ENCODE measurements at places on chromosomes 6 and 20. TPM values are rescaled to one million over a fixed set of nuclear protein-coding genes. Genes with fewer than 3 reads are reported as not detected.

DNA sequence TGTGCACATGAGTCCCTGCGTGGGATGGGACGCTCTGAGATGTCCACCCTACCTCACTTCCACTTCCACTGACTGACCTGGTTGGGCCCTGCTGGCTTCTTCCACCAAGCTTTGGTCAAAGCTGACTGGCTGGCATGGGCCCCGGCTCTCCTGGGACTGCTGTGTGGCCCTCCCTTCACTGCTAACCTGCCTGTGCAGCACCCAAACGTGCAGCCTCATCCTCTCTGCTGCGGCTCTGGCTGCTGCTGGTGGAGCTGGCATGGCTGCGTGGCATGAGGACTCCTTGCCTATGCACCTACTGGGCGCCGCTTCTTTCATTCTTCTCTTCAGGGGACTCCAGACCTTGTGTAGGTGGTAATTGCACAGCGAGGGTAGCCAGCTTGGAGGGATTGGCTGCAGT lies 18.7 kb upstream of the IP6K3 start:
- H3K27me3 ChIP-seq, result peaks cover 9% of the 10 kb centered on the region
- H3K4me3 ChIP-seq, result no peak overlapping the region
- H3K27ac ChIP-seq, result no peak overlapping the region

DNA sequence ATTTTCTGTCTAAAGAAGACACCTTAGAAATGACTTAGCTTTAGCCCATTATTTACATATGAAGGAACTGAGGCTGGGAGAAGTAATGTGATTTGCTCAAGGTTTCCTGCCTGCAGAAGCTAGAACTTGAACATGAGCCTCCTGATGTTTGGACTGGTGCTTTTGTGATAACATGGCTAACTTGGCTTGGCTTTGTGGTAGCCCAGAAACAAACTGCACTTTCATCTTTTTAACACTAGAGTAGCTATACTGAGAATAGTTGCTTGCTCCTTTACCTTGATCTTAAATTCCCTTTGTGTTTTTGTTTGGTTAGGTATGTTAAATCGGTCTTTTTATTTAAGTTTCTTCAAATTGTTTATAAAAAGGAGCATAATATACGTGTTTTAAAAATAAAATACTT lies 163.5 kb upstream of the MANEA start:
- no peak overlapping the region for H3K27ac ChIP-seq
- H3K27me3 ChIP-seq, result no peaks in the 10 kb centered on the region
- H3K4me3 ChIP-seq, result no peak overlapping the region
- no peaks in the 10 kb centered on the region for H3K36me3 ChIP-seq
- no peaks in the 10 kb centered on the region for H3K4me1 ChIP-seq
- DNase-seq, result no peak

- H3K4me3 ChIP-seq, result no peak overlapping the region
- peaks cover 1% of the 10 kb centered on the region for H3K27me3 ChIP-seq
- H3K36me3 ChIP-seq, result no peaks in the 10 kb centered on the region
- H3K27ac ChIP-seq, result no peak overlapping the region
- H3K4me1 ChIP-seq, result no peaks in the 10 kb centered on the region
- peak; percentile 11 for DNase-seq
Measured at GRCh38 chr20:19628570-19629134, 129.4 kb upstream of the RIN2 start.

DNA sequence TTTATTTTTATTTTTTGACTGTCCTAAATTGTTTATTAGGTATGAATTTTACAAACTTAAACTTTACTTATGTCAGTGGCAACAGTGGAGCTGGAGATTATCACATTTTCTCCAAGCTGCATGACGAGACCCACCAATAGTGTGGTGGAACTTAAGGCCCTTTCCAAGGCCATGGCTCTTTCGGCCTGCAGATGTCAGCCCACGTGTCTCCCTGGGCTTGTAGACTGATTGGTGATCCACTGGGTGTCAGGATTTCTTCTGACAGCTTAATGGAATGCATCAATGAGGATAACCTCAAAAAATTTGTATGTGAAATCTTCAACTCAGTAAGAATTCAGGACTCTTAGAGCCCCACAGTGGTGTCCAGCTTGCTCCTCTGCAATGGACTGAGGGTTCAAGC lies 32.3 kb upstream of the OVOL2 start:
- H3K4me1 ChIP-seq, result no peaks in the 10 kb centered on the region
- no peak overlapping the region for H3K4me3 ChIP-seq
- no peaks in the 10 kb centered on the region for H3K36me3 ChIP-seq
- no peak for DNase-seq
- H3K27me3 ChIP-seq, result no peaks in the 10 kb centered on the region

- no peak overlapping the region for H3K27ac ChIP-seq
- no peak for DNase-seq
- H3K27me3 ChIP-seq, result no peaks in the 10 kb centered on the region
- H3K4me3 ChIP-seq, result no peak overlapping the region
Measured at GRCh38 chr20:63124092-63124781, 91.7 kb downstream of the YTHDF1 start.

DNA sequence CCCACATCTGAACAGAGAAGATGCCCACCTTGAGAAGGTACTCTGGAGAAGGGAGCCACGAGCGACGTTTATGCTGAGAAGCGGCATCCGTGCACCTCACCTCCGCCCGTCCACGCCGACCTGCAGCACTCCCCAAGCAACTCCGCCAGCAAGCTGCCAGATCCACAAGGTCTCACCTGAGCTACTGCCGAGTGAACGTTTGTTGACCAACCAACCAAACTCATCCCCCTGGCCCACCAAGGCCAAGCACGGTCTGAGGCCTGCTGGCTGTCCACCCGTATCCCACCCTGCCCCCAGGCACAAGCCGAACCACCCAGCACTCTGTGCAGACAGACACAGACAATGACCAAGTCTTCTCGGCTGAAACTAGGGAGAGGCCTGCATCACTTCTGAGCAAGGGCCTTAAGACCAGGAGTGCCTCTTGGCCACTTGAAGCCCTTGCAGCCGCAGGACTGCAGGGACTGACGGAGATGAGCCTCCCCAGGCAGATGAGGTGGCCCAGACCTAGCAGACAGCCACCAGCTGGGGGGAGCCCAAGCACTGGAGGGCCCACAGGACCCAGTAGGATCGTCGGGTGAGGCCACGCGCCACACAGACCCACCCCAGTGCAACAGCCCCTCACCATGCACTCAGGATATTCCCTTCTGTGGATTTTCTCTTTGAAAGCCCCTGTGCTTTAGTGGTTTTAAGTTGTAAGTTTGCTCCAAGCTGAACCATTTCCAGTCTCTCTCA lies 12.1 kb downstream of the TAF4 start:
- H3K4me3 ChIP-seq, result no peak overlapping the region
- H3K36me3 ChIP-seq, result peaks cover 5% of the 10 kb centered on the region
- H3K27ac ChIP-seq, result no peak overlapping the region

GRCh38 chr6:18464176-18464575 lies 77.0 kb downstream of the RNF144B start:
- DNase-seq, result no peak
- H3K27ac ChIP-seq, result no peak overlapping the region
- H3K4me3 ChIP-seq, result no peak overlapping the region

- DNase-seq, result no peak
- H3K36me3 ChIP-seq, result no peaks in the 10 kb centered on the region
- no peak overlapping the region for H3K27ac ChIP-seq
- no peak overlapping the region for H3K4me3 ChIP-seq
- peaks cover 62% of the 10 kb centered on the region for H3K27me3 ChIP-seq
Measured at GRCh38 chr6:56838965-56839364, 115.9 kb upstream of the BEND6 start.

- H3K27me3 ChIP-seq, result no peaks in the 10 kb centered on the region
- DNase-seq, result no peak
- H3K36me3 ChIP-seq, result peaks cover 34% of the 10 kb centered on the region
- no peak overlapping the region for H3K4me3 ChIP-seq
Measured at GRCh38 chr20:59247731-59248684, 52.4 kb upstream of the EDN3 start.

- H3K4me3 ChIP-seq, result no peak overlapping the region
- no peaks in the 10 kb centered on the region for H3K4me1 ChIP-seq
- H3K27me3 ChIP-seq, result peaks cover 18% of the 10 kb centered on the region
- no peak overlapping the region for H3K27ac ChIP-seq
Measured at GRCh38 chr20:36017048-36017951, 48.9 kb downstream of the CNBD2 start.

- H3K27ac ChIP-seq, result no peak overlapping the region
- H3K4me3 ChIP-seq, result no peak overlapping the region
- no peaks in the 10 kb centered on the region for H3K36me3 ChIP-seq
- DNase-seq, result no peak
- peaks cover 7% of the 10 kb centered on the region for H3K27me3 ChIP-seq
Measured at GRCh38 chr6:146434732-146435390, 108.8 kb upstream of the RAB32 start.

- H3K36me3 ChIP-seq, result no peaks in the 10 kb centered on the region
- H3K4me3 ChIP-seq, result no peak overlapping the region
- no peaks in the 10 kb centered on the region for H3K4me1 ChIP-seq
- H3K27me3 ChIP-seq, result peaks cover 6% of the 10 kb centered on the region
- DNase-seq, result no peak
Measured at GRCh38 chr6:37723016-37723415, 25.3 kb upstream of the MDGA1 start.

DNA sequence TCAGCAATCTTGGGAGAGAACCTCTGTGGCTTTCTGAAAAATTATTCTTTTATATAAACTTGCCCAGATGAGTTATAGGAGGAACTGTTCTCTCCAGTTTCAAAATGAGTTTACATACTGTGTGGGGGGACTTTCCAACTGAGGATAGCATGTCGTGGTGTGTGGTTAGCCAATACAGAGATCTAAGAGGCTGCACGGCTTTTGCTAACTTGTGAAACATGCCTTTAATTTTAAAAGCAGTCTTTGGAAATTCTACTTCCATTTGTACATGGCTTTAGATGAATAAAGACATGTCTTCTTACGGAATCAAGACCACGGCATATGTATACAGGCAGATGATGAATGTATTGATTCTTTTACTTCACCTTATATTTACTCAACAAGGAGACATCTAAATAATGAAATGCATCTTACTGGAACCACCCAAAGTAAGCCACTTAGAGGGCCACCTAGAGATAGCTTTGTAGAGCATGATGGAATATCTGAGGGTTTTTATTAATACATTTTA lies 39.8 kb downstream of the HIVEP1 start:
- H3K27me3 ChIP-seq, result no peaks in the 10 kb centered on the region
- peak overlapping the region; percentile 96 for H3K27ac ChIP-seq
- peaks cover 77% of the 10 kb centered on the region for H3K4me1 ChIP-seq
- peak overlapping the region; percentile 78 for H3K4me3 ChIP-seq
- peak; percentile 76 for DNase-seq

The RUNX2 gene
- 12.7 TPM for total RNA-seq

The CCN6 gene
- 0.17 TPM for total RNA-seq

The HLA-DQB2 gene
- 0.67 TPM for total RNA-seq

The NR2E1 gene
- not detected for total RNA-seq
